ENCODE measurements at places on chromosomes 6 and 20. TPM values are rescaled to one million over a fixed set of nuclear protein-coding genes. Genes with fewer than 3 reads are reported as not detected.

GRCh38 chr6:40532349-40533000 lies 54.7 kb downstream of the LRFN2 start:
- DNase-seq, result no peak

DNA sequence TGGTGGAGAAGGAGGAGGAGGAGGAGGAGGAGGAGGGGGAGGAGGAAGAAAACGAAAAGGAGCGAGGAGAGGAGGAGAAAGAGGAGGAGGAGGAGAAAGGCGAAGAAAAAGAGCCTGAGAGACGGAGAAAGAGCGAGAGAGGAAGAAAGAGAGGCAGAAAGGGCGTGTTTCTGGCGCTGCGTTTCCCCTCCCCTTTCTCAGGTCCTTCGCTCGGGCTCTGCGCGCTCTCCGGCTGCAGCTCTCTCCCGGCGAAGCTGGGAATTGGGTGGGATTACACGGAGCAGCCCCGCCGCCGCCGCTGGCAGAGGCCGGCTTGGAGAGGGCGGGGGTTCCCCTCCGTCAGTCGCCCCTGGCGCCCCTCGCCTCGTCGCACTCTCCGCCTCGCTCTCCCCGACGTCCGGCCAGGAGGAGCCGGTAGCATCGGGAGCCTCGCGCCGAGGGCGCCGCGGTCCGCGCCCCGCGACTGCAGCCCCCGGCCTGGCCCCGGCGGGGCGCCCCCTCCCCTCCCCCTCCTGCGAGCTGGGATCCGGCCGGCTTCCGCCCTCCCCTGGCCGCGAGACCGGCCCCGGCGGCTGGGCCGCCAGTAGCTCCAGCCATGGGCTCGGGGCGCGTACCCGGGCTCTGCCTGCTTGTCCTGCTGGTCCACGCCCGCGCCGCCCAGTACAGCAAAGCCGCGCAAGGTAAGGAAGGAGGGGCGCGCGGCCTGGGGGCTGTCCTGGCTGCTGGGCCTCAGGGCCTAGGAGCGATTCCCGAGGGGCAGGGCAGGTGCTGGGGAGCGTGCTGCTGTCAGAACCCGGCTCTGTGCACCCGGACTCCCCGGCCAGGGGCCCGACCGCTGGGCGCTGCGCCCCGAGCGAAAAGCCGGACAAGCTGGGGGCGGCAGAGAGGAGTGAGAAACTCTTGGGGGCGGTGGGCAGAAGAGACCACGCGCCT lies at the start of gene SCUBE3:
Gene SCUBE3 (plus strand): TSS at position 133 of the 933 bp plus-strand sequence. CDS start 463 bp downstream, at position 596.
- peak; percentile 46 for DNase-seq

DNA sequence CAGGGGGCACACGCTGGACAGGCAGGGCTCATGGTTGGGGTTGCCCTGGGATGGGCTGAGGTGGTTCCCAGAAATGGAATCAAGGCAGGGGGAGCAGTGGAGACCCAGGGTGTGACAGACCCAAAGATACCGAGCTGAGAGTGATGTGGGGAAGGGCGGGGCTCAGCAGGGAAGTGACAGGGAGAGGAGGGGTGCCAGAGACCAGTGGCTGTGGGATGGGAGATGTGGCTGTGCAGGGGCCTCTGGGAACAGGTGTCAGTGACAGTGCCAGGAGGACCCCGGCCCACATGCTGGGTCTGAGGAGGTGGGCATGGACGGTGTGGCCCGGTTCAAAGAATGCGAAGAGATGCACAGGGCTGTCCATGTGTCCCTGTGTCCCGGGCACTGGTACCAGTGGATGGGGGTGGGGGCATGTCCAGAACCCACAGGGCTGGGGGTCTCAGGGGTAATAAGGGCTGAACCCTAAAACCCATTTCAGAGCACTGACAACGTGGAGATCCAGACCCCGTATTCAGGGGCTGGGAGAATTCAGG lies 1.0 kb downstream of the CABLES2 start:
- DNase-seq, result no peak

DNA sequence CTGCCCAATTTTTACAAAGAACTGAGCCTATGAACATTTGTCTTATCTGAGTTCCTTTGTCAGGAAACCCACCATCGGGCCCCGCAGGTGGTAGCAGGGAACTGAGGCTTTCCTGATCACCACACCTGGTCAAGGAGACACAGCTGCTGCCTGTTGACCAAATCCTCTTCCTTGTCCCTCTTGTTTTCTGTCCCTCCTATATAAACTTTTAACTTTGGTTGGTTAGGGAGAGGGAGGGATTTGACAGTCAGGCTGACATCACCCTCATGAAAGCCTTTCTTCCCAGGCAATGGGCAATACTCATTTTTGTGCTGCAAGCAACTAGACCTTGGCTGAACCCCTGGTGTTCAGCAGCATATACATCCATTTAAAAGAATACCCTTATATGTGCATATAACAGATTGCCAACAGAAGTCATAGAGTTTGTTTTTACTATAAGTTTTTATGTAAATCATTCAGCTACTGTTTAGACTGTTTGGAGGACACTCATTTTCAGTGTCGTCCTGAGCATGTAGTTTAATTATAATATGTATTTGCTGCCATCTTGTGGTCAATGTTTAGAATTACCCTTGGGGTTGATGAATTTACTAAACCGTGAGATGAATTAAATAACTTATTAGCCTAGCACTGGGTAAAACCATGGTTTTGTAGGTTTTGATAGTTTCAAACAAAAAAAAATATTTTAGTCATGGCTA lies 17.0 kb downstream of the CRISP1 start:
- peak; percentile 92 for DNase-seq

DNA sequence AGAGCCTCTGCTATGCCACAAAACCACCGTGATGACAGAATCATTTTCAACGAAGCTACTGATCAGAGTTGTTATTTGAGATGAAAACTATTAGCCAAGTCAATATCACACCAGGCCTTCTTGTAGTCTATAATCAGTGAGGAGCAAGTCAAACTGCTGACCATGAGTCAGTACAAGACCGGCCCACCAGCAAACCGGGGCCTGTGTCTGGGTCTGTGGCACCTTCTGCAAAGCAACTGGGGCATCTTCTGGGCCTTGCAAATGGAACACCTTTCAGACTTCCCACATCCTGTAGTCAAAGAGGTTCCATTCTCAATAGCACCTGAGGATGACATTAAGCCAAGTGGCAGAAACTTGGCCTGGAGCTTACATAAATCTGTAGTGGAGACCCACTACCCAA lies 38.5 kb downstream of the CPXM1 start:
- no peak for DNase-seq

DNA sequence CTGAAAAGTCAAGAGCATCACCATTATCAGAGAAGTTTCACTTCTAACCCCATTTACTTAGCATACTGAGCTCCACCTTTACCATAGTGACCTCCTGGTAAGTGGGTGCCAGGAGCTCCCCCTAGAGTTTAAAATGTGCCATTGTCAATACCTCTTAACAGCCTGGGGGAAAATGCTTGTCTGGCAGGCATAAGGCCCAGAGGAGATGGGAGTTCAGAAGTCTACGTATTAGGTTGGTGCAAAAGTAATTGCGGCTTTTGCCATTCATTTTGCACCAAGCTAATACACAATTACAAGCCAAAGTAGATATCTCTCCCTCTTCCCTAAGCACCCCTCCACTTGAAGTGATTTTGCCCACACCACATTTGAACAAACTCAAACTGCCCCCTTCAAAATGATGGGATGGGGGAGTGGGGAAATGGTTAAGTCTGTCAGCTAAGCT lies 919.0 kb downstream of the KIF16B start:
- no peak for DNase-seq

Gene SLPI
- 15.5 TPM for total RNA-seq

Gene CCM2L
- total RNA-seq, result 8.4 TPM
